ENCODE measurements at places on chromosomes 7 and 10. TPM values are rescaled to one million over a fixed set of nuclear protein-coding genes. Genes with fewer than 3 reads are reported as not detected.

Gene CTAGE6
- total RNA-seq, result not detected

Gene OR2F1
- total RNA-seq, result not detected

Gene PAPOLB
- total RNA-seq, result not detected

Gene HYCC1
- total RNA-seq, result 10.7 TPM

Gene SLC39A12
- total RNA-seq, result not detected

Gene ZNF239
- 1.1 TPM for total RNA-seq

Gene FOXP2
- total RNA-seq, result not detected

Gene FFAR4
- not detected for total RNA-seq

Gene STEAP4
- total RNA-seq, result not detected

Gene UTF1
- total RNA-seq, result not detected

Gene SYT15B
- 0.08 TPM for total RNA-seq

Gene OPN1SW
- not detected for total RNA-seq

Gene RHOBTB1
- total RNA-seq, result not detected

Gene GRID2IP
- 0.25 TPM for total RNA-seq

Gene SLK
- 23.8 TPM for total RNA-seq

Gene DHTKD1
- total RNA-seq, result 6.6 TPM

Gene CDHR1
- 1.7 TPM for total RNA-seq

Gene LIPN
- total RNA-seq, result not detected

Gene SPDYE3
- not detected for total RNA-seq

Gene CDK14
- total RNA-seq, result 0.19 TPM

Gene FXYD4
- total RNA-seq, result not detected

Gene ACTL6B
- total RNA-seq, result not detected

Gene NME8
- not detected for total RNA-seq

Gene INSYN2A
- total RNA-seq, result not detected

Gene MYO1G
- total RNA-seq, result 143 TPM

Gene IQUB
- total RNA-seq, result not detected

Gene PRPS1L1
- not detected for total RNA-seq

Gene TET1
- total RNA-seq, result 1.2 TPM

Gene ITIH5
- not detected for total RNA-seq

Gene STEAP1
- total RNA-seq, result not detected

Gene NPFFR1
- total RNA-seq, result not detected

Gene CC2D2B
- not detected for total RNA-seq

Gene ZNF138
- total RNA-seq, result 5.3 TPM

Gene CYP17A1
- not detected for total RNA-seq
